Hippocampal formation (tissue), 2 donors: ENCODE measurements at places on chromosomes 4 and X.

- no peak for DNase-seq
These were observed 76.4 kb downstream of the MAGED4 start for GRCh38 chrX:52261125-52261462.

GRCh38 chr4:82747686-82748575 lies 50.7 kb downstream of the SCD5 start:
- peak; percentile 28 for DNase-seq

DNA sequence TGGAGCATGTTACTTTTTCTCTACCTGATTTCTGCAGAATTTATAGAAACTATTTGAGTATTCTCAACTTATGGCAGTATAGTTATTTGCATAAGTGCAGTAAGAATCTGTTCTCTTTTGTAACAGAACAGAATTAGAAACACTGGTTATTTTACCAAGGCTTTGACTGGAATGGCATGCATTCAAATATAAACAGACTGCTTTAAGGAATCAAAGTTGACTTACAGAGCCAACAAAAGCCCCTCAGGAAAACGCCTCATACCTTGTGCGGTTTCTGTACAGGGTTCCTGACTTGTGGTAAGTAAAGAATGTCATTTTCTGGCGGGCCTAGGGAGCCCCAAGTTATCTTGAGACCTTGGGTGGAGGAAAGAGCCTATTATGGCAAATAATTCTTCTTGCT lies 97.1 kb downstream of the GPR143 start:
- DNase-seq = no peak

- DNase-seq = no peak
These were observed 464.7 kb upstream of the TRAM1L1 start for GRCh38 chr4:117550085-117550484.

- no peak for DNase-seq
These were observed 20.6 kb downstream of the MAGEC1 start for GRCh38 chrX:141924293-141924692.

DNA sequence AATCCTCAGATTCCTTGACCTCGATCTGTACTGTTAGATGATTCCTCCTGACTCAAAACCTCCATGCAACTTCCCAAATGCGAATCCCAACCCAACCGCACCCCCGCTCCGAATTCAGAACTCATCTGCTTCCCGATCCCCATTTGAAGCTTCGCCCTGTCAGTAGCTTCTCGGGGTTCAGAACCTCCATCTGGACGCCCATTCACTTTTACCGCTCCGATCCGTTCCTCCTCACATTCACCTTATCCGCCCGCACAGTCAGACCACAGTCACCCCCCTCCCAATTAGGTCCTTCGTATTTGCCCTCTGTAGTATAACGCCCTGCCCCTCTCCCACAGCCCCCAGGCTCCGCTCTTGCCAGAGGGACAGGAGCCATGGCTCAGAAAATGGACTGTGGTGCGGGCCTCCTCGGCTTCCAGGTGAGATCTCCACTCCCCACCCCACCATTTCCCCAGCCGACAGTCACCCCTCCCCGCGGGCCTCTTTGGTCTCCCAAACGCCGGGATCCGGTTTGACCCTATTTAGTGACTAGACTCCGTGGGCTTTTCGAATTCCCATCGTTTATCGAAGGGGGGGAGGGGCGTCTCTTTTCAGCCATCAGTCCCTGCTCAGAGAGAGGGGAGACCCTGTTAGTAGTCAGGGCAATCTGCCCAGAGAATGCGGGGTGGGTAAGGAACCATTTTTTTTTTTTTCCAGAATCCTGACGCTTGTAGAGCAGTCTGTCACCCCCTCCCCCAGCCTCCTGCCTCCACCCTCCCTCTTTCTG lies 691 bp downstream of the MAGED1 start:
- no peak for DNase-seq

DNA sequence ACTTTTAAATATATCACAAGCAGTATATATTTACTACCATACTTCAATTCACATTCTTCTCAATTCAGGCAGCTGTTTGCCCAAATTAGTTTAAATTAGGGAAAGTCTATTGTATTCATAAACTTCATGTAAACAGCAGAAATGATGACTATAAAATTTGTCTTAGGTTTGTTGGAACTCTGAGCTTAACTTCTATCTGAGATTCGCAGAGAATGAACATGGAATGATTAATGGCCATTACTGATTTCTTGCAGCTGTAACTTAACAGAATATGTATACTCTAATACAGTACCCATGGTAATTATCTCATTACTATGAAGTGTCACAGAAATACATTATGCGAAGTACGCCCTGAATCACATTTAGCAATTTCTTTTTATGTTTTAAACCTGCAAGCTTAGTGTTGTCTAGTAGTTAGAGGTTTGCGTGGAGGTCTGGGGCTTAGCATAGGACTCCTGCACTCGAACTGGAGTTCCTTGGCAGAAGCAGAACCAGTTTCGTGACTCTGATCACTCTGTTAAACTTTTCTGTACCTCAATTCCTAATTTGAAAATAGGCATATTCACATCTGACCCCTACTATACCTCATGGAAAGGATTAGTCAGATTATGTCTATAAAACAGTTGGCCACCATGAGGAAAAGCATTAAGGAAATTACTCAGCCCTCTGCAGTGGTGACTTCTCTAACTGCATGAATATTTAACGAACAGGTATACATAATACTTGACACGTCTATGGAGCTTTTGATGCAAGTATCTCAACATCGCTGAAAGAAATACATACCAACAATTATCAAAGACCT lies 243.2 kb downstream of the MGST2 start:
- DNase-seq = no peak

- DNase-seq = no peak
These were observed 9.5 kb downstream of the HPGD start for GRCh38 chr4:174512745-174513144.
